Right lung (tissue), 10 donors: ENCODE measurements at places on chromosomes 11 and 22. TPM values are rescaled to one million over a fixed set of nuclear protein-coding genes. Genes with fewer than 3 reads are reported as not detected.

DNA sequence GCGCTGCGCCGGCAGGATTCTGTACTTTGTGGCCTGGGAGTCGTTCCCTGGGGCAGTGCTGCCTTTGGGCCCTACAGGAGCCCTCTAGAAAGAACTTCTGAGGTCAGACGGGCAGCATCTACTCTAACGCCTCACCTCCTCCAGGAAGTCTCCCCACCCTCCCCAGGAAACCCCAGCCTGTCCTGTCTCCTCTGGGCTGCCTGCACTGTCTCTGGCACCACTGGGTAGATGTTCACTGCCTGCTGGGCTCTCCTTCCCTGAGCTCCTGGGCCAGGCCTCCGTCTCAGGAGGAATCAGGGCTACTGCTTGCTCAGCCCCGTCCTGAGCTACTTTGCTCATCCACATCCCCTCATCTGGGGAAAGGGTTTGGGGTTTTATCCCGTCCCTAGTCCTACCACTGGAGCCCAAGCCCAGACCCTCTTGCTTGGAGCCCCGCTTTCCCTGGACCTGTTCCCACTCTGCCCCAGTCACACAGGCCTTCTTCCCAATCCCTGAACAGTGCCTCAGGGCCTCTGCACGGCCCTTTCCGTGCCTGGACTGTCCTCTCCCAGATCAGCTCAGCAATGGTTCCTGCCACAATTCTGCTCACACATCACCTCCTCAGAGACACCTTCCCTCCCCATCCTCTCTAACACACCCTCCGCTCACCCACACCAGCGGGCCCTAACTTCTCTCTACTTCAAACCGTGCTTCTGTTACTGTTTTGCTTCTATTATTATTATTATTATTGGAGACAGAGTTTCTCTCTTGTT lies 11.3 kb upstream of the TREH start:
- no peak for DNase-seq

- DNase-seq = no peak
Observed at GRCh38 chr11:44377914-44378321, 68.0 kb upstream of the ALX4 start.

GRCh38 chr11:120109531-120109930 lies 28.4 kb downstream of the TRIM29 start:
- DNase-seq = no peak

GRCh38 chr11:71272161-71272560 lies 19.8 kb upstream of the SHANK2 start:
- DNase-seq = no peak

DNA sequence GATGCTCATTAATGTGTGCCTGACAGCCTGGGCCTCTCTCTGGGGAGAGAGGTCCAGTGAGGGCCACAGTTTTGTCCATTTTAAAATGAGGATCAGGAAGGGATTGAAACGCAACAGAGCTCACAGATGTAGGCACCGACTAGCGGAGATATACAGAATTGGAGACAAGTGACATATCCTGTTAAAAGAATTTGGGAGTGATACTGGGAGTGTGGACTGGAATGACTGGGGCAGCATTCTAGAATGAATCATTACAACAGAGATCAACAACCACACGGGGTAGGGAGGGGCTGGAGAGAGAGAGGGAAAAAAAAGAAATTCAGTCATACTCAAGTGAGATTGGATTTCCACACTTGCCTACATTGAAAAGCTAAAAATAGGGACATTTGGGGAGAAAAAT lies 2.5 kb upstream of the NCAM1 start:
- DNase-seq = no peak

The KRTAP5-8 gene
- 0.15 TPM for polyA plus RNA-seq

DNA sequence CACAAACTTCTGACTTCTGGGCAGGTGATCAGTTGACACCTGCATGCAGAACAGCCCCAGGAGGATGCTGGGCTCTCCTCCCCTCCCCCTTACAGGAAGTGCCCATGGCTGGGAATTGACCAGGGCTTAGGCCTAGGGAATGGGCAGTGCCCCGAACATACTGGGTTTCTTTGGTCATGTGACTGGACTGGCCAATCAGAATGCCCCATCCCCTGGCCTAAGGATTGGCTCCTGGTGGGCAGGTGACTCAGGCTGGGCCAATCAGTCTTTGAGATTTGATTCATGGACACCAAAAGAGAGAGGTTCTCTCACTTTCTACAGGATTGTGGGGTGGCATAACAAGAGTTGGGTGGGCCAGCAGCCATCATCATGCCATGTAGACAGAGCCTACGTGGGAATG lies 37.1 kb downstream of the MCM5 start:
- DNase-seq = no peak
